ENCODE measurements at places on chromosomes 3 and 15. TPM values are rescaled to one million over a fixed set of nuclear protein-coding genes. Genes with fewer than 3 reads are reported as not detected.

The CMC1 gene
- 31.2 TPM for polyA plus RNA-seq

The C2CD4A gene
- polyA plus RNA-seq: not detected

The PODXL2 gene
- 5.8 TPM for polyA plus RNA-seq

DNA sequence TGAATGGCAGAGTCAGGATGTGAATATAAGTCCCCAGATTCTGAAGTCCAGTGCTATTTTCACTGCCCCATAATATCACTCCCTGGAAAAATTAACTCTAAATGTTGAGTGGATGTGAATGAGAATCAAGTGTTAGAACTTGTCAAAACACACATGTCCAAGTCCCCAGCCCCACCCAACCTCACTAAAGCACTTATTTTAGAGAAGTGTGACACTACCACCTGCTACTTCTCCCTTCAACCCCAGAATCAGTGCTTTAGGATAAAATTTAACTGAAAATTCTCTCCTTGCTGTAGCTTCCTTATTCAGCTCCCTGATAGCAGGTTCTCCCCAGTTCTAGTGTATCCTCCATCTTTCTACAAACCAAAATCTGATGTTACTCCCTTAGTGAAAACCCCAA, 35.8 kb downstream of the HERC1 start:
- peak overlapping the region; percentile 78 for H3K27ac ChIP-seq
- H3K4me1 ChIP-seq: peaks cover 71% of the 10 kb centered on the region
- H3K27me3 ChIP-seq: no peaks in the 10 kb centered on the region
- peak; percentile 31 for DNase-seq
- H3K4me3 ChIP-seq: no peak overlapping the region
- no peaks in the 10 kb centered on the region for H3K36me3 ChIP-seq

GRCh38 chr3:142355692-142356091, 92.1 kb downstream of the XRN1 start:
- no peak for DNase-seq
- H3K27ac ChIP-seq: no peak overlapping the region
- peaks cover 8% of the 10 kb centered on the region for H3K4me1 ChIP-seq
- H3K4me3 ChIP-seq: no peak overlapping the region
- no peaks in the 10 kb centered on the region for H3K27me3 ChIP-seq

DNA sequence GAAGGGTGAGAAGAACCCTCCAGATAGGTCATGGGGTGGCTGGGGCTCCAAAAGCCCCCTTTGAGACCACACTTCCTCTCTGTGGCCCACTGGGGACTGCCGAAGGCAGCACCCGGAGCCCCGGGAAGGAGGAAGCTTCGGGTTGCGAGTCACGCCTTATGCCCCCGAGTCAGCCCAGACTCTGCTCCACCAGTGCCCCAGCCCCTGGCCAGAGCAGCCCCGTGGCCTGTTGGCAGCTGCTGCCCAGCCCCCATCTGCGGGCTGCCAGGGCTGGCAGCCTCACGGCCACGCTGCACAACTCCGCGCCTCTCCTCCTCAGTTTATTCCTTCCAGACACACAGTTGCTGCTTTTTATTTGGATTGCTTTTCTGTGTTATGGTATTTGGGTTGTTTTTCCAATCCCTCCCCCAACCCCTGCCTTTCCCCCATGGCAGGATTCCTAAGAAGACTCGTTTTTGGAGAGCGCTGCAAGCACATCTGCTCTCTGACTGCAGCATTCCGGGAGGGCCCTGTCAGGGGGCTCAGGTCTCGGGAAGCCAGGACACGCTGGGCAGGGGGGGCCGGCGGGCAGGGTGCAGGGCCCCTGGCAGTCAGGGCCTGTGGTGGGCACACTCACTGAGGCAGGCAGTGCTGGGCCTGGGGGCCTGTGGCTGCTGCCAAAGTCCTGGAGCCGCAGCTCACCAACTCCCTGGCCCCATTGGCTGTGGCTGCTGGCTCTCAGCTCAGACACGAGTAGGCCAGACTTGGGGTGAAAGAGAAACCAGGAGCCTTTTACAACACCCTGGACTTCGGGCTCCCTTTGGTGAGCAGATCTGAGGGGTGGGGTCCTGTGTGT, 20.2 kb downstream of the MAGEF1 start:
- H3K27ac ChIP-seq: peak overlapping the region; percentile 98
- no peaks in the 10 kb centered on the region for H3K27me3 ChIP-seq
- H3K4me1 ChIP-seq: peaks cover 48% of the 10 kb centered on the region
- H3K4me3 ChIP-seq: peak overlapping the region; percentile 33
- peak; percentile 76 for DNase-seq
- no peaks in the 10 kb centered on the region for H3K36me3 ChIP-seq

GRCh38 chr3:49656541-49657112, 17.5 kb upstream of the APEH start:
- H3K4me1 ChIP-seq: peaks cover 2% of the 10 kb centered on the region
- H3K4me3 ChIP-seq: no peak overlapping the region
- no peaks in the 10 kb centered on the region for H3K36me3 ChIP-seq
- no peak for DNase-seq
- H3K27ac ChIP-seq: no peak overlapping the region

- no peak for DNase-seq
- peak within 1 kb of the TSS; percentile 67 for H3K4me3 ChIP-seq
- no peaks in the 10 kb centered on the region for H3K4me1 ChIP-seq
- H3K27me3 ChIP-seq: peaks cover 18% of the 10 kb centered on the region
- H3K27ac ChIP-seq: no peak within 1 kb of the TSS
Measured at GRCh38 chr3:38649500-38650247, at the start of gene SCN5A. TSS of gene SCN5A (minus strand) at chr3:38649687. CDS start at chr3:38633307, 16,380 bp downstream.
